PC-3 (cell line): ENCODE measurements at places on chromosomes 16 and 17. TPM values are rescaled to one million over a fixed set of nuclear protein-coding genes. Genes with fewer than 3 reads are reported as not detected.

DNA sequence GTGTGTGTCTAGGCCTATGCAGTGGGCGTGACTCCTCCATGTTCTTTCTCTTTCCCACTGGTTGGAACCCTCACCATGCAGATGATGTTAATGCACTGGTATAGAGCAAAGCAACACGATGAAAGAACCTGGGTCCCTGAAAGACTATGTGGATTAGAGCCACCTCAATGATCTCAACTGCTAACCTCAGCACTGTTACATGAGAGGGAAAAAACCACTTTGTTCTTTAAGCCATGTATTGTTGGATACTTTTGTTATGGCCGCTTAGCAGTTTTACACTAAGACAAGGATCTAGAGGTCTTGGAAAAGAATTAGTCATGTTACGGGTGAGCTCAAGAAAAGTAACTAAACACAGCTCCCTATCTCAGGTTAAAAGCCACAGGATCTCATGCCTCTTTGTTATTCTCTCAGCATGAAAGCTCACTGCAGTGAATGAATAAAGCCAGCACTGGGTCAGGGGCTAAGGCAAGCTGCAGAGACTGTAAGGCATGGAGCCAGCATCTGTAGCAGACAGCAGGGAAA is 56.6 kb upstream of the RBBP6 start:
- DNase-seq, result no peak

DNA sequence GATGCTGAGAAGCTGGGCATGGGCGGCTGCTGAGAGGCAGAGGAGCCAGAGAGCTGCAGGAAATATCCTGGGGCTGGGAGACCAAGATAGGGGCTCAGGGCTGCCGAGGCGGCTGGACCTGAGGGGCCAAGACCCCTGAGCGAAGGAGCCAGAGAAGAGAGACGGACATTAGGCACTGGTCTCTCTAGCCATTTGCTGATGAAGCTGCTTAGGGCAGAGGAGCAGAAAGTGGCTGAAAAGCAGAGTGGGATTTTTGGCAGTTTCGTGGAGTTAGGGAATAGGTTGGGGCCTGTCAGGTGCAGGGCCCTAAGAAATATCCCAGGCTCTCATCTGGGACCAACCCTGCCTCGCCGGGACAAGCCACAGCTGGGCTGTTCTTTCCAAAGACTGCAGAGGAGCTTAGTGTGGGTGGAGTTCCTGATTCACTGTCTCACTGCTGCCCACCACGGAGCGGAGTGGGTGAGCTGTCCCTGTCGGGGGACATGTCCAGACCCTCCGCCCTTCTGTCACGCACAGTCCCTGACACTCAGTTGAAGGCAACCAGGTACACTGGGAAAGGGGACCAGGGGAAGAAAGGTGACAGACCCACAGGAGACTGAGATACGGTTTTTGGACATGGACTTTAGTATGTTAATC is 11.3 kb upstream of the DNASE1 start:
- DNase-seq, result no peak

Gene TMEM235
- not detected in 2 replicates for total RNA-seq

Gene ZP2
- not detected in 2 replicates for total RNA-seq

- DNase-seq, result no peak
Measured at GRCh38 chr17:78648293-78648692, 71.1 kb upstream of the DNAH17 start.

DNA sequence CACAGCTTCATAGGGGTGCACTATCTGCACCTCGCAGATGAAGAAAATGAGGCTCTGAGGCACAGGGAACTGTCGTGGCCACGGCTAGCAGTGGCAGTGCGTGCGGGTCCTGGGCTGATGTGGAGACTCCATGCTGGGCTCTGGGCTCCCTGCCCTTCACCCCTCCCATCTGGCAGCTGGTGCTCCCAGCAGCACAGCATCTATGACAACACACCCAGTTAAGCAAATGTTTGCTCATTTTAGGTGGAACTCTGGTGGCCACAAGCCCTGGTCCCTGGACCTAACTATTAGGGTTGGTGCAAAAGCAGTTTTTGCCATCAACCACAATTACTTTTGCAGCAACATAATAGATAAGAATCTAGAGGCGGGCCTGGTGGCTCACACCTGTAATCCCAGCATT is 30.9 kb downstream of the IFT140 start:
- DNase-seq, result peak; percentile 16

GRCh38 chr17:47698749-47699535 is 5.0 kb downstream of the TBKBP1 start:
- DNase-seq, result peak; percentile 75

GRCh38 chr17:63478814-63479494 is 2.1 kb downstream of the ACE start:
- DNase-seq, result peak; percentile 97

Gene RBL2
- total RNA-seq, result 13.8 and 14.2 TPM in 2 replicates

GRCh38 chr17:47789611-47790561 is 31.7 kb downstream of the OSBPL7 start:
- peak; percentile 72 for DNase-seq

- no peak for DNase-seq
Measured at GRCh38 chr16:49838441-49839016, 17.4 kb downstream of the ZNF423 start.

Gene CDRT4
- 5.0 and 8.9 TPM in 2 replicates for total RNA-seq

DNA sequence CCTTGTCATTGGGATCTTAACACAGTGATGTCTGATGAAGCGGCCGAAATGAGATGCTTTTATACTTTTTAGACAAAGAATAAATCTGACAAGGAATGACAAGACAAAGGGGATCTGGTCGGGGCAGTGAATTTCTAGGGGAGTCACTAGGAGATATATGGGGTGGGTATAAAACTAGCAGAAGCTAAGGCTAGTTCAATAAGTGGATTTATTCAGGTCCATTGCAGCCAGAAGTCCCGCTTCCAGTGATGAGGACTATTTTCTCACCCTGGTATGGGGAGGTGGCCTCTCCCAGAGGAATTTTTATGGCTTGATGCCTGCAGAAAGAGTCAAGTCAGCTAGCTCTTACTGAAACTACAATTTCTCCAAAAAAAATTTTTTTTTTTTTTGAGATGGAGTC is 23.9 kb downstream of the SLC38A8 start:
- DNase-seq, result no peak

- DNase-seq, result no peak
Measured at GRCh38 chr16:15604460-15605440, 38.2 kb downstream of the MARF1 start.

Gene ATP6V0C
- 67.4 and 80.2 TPM in 2 replicates for total RNA-seq

DNA sequence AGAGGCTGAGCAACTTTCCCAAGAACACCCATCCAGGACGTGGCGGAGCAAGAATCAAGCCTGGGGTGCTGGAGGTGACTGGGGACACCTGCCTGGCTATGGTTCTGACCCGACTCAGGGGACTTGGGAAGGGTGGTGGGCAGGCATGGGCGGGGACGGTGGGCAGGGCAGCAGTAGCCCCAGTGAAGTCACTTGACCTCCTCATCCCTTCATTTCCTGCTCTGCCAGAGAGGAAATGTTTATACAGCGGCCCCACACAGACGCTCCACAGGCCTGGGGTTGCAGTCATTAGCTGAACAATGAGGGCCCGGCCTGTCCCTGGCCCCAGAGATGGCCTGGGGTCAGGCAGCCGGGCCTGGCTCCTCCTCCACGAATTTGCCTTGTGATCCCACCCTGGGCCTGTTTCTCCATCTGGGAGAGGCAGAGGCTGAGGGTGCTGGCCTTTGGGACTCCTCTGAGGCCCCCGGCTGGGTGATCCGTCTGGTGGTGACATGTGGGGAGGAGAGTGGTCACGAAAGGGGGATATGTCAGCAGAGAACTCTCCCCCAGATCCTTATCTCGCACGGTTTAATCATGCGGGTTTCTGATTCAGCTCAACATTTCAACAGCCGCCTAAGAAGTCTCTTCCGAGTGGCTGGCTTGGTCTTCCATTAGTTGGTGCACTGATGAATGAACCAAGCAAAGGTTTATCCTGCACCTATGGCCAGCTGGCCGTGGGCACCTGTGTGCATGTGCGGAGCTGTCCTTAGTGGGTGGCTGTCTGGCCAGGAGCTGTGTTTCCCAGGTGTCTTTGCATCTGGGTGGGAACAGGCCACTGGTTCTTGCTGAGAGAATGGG is 175.9 kb downstream of the IRF8 start:
- DNase-seq, result no peak

Gene MCRIP1
- 73.4 and 90.9 TPM in 2 replicates for total RNA-seq

- DNase-seq, result no peak
Measured at GRCh38 chr16:14307059-14307526, 236.0 kb downstream of the MRTFB start.

GRCh38 chr16:53960050-53960812 is 256.3 kb downstream of the FTO start:
- DNase-seq, result no peak

- no peak for DNase-seq
Measured at GRCh38 chr17:77610518-77610893, 348.0 kb upstream of the TNRC6C start.

DNA sequence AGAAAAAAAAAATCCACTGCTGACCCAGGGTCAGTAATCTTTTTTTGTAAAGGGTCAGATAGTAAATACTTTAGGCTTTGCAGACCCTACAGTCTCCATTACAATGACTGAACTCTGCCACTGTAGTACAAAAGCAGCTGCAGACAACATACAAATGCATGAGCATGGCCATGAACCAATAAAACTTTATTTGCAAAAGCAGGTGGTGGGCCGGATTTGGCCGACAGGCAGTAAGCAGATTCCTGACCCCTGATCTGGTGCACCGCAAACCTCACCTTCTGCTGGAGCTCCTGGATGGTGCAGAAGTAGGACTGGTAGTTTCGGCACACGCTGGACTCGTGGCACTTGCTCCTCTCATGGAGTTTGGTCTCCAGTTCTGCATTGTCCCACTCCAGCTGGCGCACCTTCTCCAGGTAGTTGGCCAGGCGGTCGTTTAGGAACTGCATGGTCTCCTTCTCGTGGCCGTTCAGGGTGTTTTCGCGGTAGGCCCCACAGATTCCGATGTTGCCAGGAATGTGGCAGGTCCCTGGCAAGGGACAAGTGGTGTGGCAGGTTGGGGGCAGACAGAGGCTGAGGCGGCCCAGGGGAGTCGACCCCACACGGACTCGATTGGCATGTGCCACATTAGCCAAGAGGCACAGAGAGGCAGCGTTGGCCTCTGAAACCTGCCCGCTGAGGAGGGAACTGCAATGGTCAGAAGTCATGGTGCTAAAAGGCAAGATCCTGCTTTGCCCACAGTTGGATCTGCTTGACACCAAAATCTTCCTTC is 13.1 kb downstream of the KRT37 start:
- no peak for DNase-seq

DNA sequence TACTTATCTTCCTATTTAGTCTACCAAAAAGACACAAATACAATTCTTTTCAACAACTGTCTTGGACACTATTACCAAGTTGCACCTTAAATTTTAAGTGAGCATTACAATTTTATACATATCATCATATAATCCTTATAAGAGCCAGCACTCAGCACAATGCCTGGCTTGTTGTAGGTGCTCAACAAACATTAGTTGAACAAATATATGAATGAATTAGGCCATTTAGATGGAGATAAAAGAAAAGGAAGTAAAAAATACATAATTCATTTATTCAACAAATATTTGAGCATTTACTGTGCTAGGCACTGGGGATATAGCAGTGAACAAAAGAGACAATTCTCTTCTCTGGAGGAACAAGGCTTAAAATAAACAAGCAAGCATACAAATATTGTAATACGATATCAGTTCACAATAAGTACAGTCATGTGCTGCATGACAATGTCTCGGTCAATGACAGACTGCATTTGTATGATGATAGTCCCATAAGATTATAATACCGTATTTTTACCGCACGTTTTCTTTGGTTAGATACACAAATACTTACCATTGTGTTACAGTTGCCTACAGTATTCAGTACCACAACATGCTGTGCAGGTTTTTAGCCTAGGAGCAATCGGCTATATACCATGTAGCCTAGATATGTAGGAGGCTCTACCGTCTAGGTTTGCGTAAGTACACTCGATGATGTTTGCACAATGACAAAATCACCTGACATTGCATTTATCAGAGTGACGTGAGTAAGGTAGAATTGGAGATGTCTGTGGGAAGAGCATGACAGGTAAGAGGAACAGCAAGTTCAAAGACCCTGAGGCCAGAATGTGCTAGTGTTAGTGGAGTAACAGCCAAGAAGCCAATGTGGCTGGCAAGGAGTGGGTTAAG is 86.4 kb upstream of the HS3ST2 start:
- DNase-seq, result peak; percentile 40

Gene C16orf87
- total RNA-seq, result 4.0 and 5.1 TPM in 2 replicates

- no peak for DNase-seq
Measured at GRCh38 chr16:23016368-23016767, 132.9 kb downstream of the USP31 start.

Gene TLCD3B
- 0.29 and 0.47 TPM in 2 replicates for total RNA-seq

DNA sequence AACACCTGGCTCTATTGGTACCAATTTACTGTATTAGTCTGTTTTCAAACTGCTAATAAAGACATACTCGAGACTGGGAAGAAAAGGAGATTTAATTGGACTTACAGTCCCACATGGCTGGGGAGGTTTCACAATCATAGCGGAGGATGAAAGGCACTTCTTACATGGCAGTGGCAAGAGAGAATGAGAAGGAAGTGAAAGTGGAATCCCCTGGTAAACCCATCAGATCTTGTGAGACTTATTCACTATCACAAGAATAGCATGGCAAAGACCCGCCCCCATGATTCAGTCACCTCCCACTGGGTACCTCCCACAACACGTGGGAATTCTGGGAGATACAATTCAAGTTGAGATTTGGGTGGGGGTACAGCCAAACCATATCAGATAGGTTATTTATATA is 22.6 kb upstream of the GOSR1 start:
- no peak for DNase-seq
